ENCODE measurements at places on chromosomes 1 and 21. TPM values are rescaled to one million over a fixed set of nuclear protein-coding genes. Genes with fewer than 3 reads are reported as not detected.

TRAF3IP3 gene
- total RNA-seq: not detected

GBP6 gene
- total RNA-seq: not detected

EPHB2 gene
- total RNA-seq: 0.23 TPM

TMCC2 gene
- total RNA-seq: 1.5 TPM

NUDT17 gene
- 10.7 TPM for total RNA-seq

FAM3B gene
- total RNA-seq: not detected

FCRL2 gene
- not detected for total RNA-seq

DNA sequence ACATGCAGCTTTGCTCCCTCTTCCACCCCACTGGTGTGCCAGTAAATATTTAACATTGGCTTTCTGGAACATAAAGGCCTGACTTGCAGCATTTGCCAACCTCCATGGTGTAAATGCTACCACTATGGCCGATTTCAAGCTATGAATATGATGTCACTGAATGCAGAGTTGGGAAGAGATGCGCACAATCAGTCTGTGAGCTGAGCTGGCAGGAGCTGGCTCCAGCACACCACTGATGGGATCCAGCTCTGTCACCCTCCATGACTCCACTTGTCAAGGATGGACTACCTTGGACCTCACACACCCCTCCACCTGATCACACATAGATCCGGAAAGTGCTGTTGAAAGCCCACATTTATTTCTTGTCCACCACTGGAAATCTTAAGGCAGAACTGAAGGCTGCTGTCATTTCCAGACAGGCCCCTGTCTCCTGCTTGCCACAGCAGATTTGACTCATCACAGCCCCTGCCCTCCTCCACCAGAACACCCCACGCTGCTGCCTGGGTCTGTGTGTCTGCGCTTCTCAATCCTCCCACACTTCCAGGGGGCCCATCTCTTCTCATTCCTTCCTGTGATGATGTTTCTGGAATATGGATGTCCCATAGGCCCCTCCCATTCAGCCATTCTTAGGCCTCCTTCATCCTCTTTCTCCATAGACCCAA is 82.2 kb upstream of the BCAR3 start:
- DNase-seq: no peak

GRCh38 chr1:8323706-8324105 is 5.8 kb downstream of the SLC45A1 start:
- DNase-seq: no peak

GRCh38 chr21:35559829-35560225 is 500.5 kb downstream of the SETD4 start:
- DNase-seq: no peak

Data from NCI-H460 (cell line).